ENCODE measurements at places on chromosomes 16 and 17.

DNA sequence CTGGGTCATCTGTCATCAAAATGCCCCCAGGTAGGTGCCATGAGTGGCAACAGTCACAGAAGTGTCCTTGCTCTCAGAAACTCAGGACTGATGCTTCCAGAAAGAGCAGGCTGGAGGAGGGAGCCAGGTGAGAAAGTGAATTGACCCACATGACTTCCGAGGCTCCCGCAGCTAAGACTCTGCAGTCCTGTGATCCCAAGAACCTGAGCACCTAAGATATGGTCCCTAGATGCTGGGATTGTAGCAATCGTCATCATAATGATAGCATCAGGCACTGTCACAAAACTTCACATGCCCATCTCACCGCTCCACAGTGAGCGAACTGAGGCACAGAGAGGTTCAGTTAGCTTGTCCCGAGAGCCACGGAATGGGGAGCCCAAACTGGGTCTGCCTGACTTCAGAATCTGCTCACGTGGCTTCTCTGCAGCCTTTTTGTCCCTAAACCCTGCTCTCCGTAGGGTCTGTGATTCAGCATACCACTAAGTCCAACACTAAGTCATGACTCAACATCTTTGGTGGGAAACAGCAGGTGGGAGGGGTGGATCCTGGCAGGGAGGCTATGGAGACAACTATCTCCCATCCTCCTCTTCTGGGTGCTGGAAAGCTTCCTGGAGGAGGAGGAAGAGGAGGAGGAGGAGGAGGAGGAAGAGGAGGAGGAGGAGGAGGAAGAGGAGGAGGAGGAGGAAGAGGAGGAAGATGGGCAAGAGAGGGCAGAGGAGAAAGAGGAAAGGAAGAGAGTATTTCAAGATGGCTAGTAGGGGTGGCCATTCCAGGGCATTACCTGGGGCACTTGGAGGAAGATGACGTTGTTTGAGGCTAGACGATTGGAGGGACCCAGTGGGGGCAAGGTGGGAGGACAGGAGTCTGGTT, 55.5 kb upstream of the DLX4 start:
- DNase-seq, result peak; percentile 48

GRCh38 chr16:11946433-11946832, 4.6 kb upstream of the NPIPB2 start:
- no peak for DNase-seq

DNA sequence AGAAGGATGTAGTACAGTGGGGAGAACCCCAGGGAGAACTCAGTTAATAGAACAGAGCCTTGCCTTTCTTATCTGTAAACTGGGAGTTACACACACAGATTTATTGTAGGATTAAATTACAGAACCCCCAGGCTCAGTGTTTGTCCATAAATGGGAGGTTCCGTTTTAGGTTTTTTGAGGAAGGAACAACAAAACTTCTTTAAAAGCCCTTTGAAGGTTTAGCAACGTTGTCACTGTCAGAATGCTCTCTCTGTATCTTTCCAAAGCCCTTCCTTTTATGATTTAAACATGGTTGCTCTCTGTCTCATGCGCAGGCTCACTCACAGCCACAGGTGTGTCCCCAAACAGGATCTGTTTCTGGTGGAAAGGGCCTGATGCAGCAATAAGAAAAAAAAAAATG, 9.4 kb upstream of the GNA13 start:
- DNase-seq, result no peak

DNA sequence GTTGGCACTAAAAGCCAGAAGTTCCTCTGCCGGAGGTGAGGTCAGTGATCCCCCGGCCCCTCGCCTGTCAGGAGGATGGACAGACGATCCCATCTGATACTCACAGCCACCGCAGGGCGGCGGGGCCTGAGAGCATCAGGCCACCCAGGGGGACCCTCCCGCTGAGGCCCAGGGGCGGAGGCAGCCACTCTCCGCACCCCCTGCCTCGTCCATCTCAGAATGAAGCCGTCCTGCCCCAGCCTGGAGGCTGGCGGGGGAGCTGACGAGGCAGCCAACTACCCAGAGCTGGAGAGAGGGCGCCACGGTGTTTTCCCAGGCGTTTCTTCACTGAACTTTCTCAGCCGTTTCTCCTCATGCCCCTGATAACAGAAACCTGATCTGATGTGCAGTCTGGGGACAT, 22.6 kb downstream of the TPSD1 start:
- DNase-seq, result no peak

GRCh38 chr17:67542219-67543114, 165.4 kb downstream of the PITPNC1 start:
- no peak for DNase-seq

GRCh38 chr17:6668219-6668618, 16.7 kb downstream of the C17orf100 start:
- DNase-seq, result no peak

DNA sequence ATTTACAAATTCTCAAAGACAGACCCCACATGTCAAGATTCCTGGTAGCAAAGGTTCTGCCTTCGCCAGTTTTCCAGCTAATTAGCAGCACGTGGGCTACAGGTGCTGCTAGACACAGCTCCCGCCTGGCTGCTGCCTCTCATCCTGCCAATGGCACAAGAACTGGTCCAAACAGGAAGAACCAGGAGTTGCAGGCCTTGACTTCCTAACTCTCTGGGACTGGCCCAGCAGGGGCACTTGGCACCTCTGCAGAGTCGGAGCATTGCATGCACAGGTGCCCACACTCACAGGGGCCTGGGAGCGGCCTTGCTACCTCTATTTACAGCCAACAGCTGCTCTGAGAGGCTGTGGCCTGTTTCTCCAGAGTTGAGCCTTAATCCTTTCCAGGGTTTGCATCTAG, 39.6 kb downstream of the TK2 start:
- no peak for DNase-seq

GRCh38 chr16:4515611-4516233, 22.9 kb downstream of the CDIP1 start:
- DNase-seq, result no peak

- peak; percentile 55 for DNase-seq
Observed at GRCh38 chr17:42751628-42752027, 6.8 kb upstream of the EZH1 start.

DNA sequence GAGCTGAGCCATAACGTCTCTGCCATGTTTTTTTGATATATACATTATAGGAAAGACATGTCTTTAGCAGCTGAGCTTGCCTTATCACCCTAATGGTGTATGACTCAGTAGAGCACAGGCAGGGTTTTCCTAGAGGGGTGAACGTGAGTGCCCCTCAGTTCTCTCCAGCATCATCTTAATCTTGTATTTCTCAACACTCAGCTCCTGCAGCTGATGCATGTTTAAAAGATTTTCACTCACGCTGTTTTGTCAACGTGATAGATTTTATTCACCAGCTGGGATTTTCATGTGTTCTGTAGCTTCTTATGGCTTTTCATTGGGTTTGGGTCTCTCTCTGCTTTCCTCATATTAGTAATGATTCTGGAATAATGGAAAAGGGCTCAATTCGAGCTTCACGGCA, 186.0 kb upstream of the PMFBP1 start:
- DNase-seq, result no peak

DNA sequence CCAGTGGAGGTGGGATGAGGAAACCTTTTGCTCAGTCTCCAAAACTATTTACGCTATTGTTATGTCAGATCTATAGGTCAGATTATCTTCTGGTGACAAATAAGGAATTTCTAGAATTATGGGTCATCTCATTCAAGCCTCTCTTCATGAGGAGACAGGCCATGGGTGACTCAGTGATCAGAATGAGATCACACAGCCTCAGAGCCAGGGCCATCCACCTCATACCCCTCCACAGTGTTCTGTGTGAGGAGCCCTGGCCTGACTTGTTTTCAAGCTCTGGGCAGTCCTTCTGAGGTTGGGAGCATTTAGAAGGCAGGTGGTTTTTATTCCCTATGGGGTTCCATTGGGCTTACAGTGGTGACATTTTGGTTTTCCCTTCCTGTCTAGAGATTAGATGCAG, 26.5 kb downstream of the YPEL2 start:
- DNase-seq, result no peak

DNA sequence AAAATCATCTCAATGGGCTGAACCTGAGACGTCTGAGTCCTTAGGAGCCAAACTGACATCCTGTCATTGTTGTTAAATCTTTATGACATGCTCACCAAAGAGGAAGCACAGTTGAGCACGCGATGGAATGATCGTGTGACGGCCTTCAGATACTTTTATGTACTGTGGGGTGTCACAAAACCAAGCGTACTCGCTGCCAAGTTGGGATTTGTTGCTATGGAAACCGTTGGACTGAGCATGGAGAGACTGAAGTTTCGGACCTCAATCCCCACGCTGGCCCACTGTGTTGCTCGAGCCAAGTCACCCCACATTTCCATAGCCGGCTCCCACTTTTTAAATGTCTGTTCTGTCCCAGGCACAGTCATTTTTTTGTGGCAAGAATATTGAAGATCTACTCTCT, 222.8 kb upstream of the SDK2 start:
- DNase-seq, result no peak

All from K562 (cell line).